ENCODE measurements at places on chromosomes 6 and 20.

- no peaks in the 10 kb centered on the region for H3K27me3 ChIP-seq
- no peak for DNase-seq
- H3K4me3 ChIP-seq: no peak overlapping the region
- H3K27ac ChIP-seq: no peak overlapping the region
Measured at GRCh38 chr6:18185624-18186023, 30.4 kb downstream of the KDM1B start.

GRCh38 chr6:33508935-33509926 lies 54.9 kb downstream of the ZBTB9 start:
- H3K4me3 ChIP-seq: no peak overlapping the region
- no peaks in the 10 kb centered on the region for H3K4me1 ChIP-seq
- DNase-seq: no peak
- no peaks in the 10 kb centered on the region for H3K36me3 ChIP-seq

DNA sequence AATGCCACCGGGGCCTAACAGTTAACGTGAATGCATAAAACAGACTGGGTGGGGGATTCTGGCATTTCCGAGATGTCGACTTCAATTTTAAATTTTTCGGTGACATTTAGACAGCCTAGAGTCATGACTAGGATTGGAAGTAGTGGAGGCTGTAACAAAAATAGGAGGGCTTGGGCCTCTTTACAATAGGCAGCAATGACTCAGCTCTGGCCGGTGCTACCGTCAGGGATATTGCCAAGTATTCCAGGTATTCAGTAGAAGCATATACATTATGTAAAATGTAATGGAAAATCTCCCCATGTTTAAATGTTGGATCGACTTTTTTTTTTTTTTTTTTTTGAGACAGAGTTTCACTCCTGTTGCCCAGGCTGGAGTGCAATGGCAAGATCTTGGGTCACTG lies 136.2 kb upstream of the STMND1 start:
- no peaks in the 10 kb centered on the region for H3K4me1 ChIP-seq
- H3K27me3 ChIP-seq: peaks cover 8% of the 10 kb centered on the region
- H3K4me3 ChIP-seq: no peak overlapping the region
- H3K36me3 ChIP-seq: no peaks in the 10 kb centered on the region

- H3K27ac ChIP-seq: no peak overlapping the region
- no peak for DNase-seq
- H3K4me3 ChIP-seq: no peak overlapping the region
Measured at GRCh38 chr6:27957516-27957915, 475 bp downstream of the OR2B6 start.

GRCh38 chr6:73382462-73383113 lies 12.0 kb upstream of the DDX43 start:
- H3K4me1 ChIP-seq: no peaks in the 10 kb centered on the region
- H3K36me3 ChIP-seq: no peaks in the 10 kb centered on the region
- no peaks in the 10 kb centered on the region for H3K27me3 ChIP-seq
- no peak for DNase-seq
- H3K27ac ChIP-seq: no peak overlapping the region

DNA sequence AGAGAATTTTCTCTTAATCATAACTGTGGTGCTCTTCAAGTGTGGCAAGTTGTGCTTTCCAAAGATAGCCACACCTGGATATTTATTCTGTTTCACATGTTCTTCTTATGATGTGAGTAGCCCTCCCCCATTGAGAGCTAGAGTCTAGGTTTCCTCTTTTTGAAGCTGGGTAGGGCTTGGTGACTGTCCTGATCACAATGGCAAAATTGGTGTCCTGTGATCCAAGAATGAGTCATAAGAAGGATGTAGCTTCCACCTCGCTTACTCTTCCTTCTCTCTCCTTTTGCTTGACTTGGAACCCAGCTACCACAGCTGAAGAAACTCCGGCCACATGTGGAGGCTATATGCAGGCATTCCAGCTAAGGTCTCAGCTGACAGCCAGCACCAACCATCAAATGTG lies 7.4 kb upstream of the IGF2R start:
- H3K36me3 ChIP-seq: no peaks in the 10 kb centered on the region
- no peak overlapping the region for H3K4me3 ChIP-seq
- no peaks in the 10 kb centered on the region for H3K27me3 ChIP-seq
- no peaks in the 10 kb centered on the region for H3K4me1 ChIP-seq
- no peak overlapping the region for H3K27ac ChIP-seq
- DNase-seq: no peak

DNA sequence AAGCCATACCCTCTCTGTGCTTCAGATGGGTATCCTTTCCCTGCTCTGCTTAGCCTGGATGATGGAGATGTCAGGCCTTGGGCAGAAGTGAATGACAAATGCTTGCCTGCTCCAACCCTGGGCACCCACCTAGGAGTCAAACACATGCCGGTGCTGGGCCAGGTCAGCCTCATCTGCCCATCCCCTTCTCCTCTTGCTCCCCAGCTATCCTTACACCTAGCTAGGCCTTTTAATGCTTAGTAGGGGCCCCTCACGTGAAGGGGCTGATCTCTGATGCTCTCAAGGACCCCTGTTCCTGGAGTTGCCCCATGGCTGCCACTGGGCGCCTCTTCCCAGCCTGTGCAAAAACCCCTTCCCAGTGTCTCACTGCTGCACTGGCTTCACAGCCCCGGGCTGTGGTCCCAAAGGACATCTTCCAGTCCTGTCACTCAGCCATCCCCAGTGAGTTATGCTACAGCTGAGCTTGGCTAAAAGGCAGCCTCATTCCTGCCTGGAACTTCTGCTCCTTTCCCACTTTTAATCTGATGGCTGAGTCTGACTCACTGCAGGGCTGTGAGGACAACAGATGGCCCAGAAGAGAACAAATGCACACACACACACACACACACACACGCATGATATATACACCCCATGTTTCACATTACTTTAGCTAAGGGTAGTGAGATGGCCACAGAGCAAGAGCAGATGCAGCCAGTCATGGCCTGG lies 12.8 kb upstream of the SDCBP2 start:
- H3K4me1 ChIP-seq: peaks cover 10% of the 10 kb centered on the region
- DNase-seq: no peak
- H3K27me3 ChIP-seq: no peaks in the 10 kb centered on the region
- H3K36me3 ChIP-seq: no peaks in the 10 kb centered on the region

- DNase-seq: no peak
- no peaks in the 10 kb centered on the region for H3K27me3 ChIP-seq
- no peak overlapping the region for H3K27ac ChIP-seq
- H3K4me3 ChIP-seq: no peak overlapping the region
Measured at GRCh38 chr6:135675862-135676261, 175.6 kb upstream of the PDE7B start.

DNA sequence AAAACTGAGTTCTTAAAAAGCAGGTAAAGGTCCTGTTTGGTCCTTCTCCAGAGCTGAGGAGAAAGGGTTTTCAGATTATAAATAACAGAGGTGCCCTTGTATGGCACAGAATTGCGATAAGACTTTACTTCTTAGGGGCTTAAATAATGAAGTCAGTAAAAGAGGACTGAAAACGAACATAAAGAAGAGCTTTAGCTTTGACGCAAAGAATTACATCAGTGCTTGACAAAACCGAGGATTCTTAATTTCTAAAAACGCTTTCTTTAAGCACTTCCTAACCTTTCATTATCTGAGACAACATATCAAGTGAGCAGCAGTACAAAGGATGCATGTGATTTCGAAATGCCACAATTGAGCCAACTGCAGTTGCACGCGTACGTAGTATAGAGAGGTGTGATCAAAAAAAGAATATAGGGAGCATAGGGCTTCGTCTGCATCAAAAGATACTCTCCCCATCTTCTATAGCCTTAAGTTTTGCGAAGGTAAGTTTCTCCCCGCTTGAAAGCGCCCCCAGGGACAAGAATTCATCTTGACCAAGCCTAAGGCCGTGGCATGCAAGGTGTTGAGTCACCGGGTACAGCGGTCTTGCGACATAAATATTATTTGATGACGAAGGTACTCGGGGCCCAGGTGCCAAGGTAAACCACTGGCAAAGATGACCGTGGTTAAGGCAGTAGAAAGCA lies 778 bp upstream of the LOC128125822 start:
- H3K4me3 ChIP-seq: peak overlapping the region; percentile 86
- DNase-seq: peak; percentile 70
- H3K27ac ChIP-seq: peak overlapping the region; percentile 100
- no peaks in the 10 kb centered on the region for H3K36me3 ChIP-seq
- H3K27me3 ChIP-seq: no peaks in the 10 kb centered on the region
- H3K4me1 ChIP-seq: peaks cover 48% of the 10 kb centered on the region

DNA sequence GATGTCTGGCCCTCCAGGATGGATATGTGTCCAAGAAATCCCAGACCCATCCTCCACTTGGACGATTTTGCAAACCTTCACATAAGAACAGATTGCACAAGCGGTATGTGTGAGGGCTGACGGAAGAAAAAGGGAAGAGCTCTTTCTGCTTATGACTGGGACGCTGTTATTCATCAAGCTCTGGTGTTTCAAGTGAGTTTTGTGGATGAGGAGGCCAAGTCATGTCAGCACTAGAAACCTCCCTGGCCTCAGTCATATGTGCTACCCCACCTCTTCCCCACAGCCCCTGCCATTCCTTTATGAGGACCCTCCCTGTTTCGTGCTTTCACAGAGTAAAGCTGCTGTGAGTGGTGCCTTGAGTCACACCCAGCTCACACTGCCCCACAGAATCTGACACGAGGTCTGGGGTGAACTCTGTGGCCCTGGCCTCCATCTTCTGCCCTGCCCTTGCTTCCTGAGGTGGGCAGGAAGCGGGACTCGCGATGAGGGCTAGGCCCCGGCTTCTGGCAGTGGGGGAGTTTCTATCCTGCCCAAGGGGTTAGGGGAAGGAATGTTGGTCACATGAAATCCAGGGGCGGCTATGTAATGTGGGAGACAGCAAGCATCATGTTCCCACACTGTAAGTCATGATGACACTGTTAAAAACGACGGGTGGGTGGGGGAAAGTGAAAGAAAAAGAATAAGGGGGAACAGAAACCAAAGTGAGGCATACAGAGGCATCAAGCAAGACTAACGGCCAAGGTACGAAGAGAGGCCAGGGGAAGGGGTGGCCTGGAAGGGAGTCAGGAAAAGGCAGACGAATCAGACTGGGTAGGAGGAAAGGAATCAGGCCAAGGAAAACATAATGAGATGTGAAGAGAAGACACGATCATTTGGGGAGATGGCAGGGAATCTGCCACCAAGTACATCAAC lies 78.1 kb downstream of the PRDM1 start:
- no peaks in the 10 kb centered on the region for H3K4me1 ChIP-seq
- peak; percentile 46 for DNase-seq
- peak overlapping the region; percentile 73 for H3K27ac ChIP-seq
- no peaks in the 10 kb centered on the region for H3K36me3 ChIP-seq

- no peak for DNase-seq
- H3K36me3 ChIP-seq: no peaks in the 10 kb centered on the region
- peaks cover 7% of the 10 kb centered on the region for H3K4me1 ChIP-seq
- H3K27ac ChIP-seq: no peak overlapping the region
Measured at GRCh38 chr6:117552618-117553017, 49.7 kb downstream of the GOPC start.

DNA sequence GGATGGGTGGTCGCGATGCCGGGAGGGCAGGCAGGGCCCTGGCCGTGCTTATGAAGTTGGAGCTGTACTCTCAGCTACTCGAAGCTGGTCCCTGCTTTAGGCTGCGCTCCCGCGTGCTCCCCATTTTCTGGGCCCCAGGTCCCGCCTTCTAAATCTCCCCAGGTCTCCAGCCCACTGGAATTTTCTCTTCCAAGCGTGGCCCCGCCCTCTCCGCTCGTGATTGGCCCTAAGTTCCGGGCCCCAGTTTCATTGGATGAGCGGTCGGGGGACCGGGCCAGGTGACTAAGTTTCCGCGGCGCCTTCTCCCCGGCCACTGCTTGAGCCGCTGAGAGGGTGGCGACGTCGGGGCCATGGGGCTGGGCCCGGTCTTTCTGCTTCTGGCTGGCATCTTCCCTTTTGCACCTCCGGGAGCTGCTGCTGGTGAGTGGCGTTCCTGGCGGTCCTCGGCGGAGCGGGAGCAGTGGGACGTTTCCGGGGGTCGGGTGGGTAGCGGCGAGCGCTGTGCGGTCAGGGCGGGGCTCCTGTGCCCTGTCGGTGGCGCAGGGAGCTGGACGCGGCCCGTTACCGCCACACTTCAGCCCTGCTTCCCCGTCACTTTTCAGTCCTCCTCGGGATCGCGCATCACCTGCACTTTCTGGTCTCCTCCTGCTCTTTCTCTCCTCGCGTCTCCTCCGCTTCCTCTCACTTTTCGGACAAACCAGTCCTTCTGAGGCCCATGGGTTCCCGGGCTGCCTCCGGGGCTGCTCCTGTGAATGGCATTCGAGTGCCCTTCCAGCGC lies at the start of gene MICA:
Gene MICA (plus strand): TSS at position 313 of the 778 bp plus-strand sequence. CDS start 38 bp downstream, at position 351.
- peaks cover 44% of the 10 kb centered on the region for H3K4me1 ChIP-seq
- H3K36me3 ChIP-seq: no peaks in the 10 kb centered on the region
- H3K27ac ChIP-seq: peak within 1 kb of the TSS; percentile 99
- H3K4me3 ChIP-seq: peak within 1 kb of the TSS; percentile 92
- peak; percentile 94 for DNase-seq

DNA sequence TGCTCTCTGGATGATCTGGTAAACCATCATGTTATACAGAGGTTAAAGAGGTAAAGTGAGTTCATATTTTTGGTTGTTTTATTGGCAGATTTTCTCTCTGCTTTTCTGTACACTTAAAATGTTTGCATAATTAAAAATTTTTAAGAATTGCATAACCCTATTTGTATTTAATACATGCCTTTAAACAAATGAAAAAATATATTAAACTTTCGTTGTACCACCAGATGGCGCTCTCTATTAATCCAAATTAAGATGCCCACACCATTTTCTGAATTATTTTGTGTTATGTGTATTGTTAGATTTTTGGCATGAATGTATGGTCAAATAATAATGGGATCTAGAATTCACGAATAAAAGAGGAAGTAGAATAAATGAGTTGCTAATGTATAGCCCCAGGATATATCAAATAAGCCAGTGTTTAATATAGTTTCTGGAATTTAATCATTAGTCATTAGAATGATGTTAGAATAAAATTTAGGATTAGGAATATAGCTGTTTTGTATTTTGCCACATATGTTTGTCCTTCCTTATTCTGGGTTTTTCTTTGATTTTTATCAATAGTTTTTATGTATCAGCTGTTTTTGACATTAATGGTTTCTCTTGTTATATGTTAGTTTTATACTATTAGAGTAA lies 38.9 kb downstream of the SMAP1 start:
- H3K27ac ChIP-seq: no peak overlapping the region
- H3K4me3 ChIP-seq: no peak overlapping the region
- no peaks in the 10 kb centered on the region for H3K4me1 ChIP-seq
- H3K27me3 ChIP-seq: no peaks in the 10 kb centered on the region
- DNase-seq: no peak
- H3K36me3 ChIP-seq: no peaks in the 10 kb centered on the region

DNA sequence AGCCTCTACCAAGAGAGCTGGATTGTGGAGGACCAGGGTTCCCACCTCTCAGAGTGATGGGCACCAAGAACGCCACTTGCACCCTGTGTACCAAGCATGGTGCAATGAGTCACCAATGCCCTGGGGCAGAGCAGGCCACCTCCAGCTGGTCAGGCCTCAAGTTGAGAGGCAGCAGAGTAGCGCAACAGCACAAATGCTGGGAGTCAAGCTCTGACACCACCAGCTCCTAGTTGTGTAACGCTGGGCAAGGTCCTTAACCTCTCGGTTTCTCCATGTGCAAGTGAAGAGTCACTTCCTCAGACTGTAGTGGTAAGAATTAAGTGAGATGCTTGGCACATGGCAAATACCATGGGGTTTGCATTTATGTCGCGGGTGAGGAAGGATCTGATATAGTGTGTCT lies 25.6 kb downstream of the GFOD1 start:
- no peaks in the 10 kb centered on the region for H3K27me3 ChIP-seq
- no peaks in the 10 kb centered on the region for H3K36me3 ChIP-seq
- H3K4me1 ChIP-seq: no peaks in the 10 kb centered on the region
- H3K4me3 ChIP-seq: no peak overlapping the region
- H3K27ac ChIP-seq: no peak overlapping the region

All from transverse colon (tissue), 4 donors.